ENCODE measurements at places on chromosomes 2 and 18.

DNA sequence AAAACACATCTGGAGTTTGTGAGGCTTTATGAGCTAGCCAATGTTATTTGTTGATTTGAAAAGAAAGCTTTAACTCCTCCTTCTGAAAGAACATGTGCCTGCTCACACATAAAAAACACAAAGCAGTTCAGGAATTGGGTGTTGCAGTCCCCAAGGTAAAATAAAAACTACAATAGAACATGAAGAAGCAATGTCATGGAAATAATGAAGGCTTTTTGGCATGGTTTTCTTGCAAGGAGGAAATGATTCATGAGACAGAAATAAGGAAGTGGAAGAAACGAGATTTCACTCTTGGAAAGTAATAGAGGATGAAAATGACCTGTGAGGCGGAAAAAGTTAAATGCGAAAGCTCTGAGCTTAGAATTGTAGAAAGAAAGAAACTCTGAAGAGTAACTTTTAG, 81.1 kb downstream of the TRIB2 start:
- DNase-seq = no peak

GRCh38 chr2:77391119-77391518, 131.1 kb downstream of the LRRTM4 start:
- no peak for DNase-seq

DNA sequence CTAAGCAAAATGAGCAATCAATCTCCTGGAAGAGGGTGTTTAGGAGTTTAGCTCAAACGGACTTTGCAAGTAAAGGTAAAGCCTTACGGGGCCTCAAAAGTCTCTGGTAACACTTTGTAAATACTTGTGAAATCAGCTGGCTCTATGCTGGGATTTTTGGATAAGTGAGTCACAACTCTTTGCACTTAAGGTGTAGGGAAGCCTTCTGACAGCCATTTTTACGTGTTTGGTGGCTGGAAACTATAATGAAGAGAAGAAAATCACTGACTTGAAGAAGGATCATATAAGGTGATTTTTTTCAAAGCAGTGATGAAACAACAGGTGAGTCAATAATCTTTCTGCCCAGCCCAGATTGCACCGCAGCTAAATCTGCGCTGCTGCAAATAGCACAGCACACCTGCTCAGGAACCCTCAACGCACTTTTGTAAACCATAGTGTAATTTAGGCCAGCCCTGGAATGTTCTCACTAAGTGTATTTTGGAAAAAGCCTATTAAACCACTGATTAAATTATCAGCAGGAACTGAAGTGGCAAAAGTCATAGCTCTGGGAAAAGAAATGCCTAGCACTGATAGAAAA, 218.8 kb downstream of the AGPS start:
- no peak for DNase-seq

- no peak for DNase-seq
Measured at GRCh38 chr2:59239146-59239545, 998.0 kb upstream of the FANCL start.

- DNase-seq = no peak
Measured at GRCh38 chr2:163565192-163565591, 170.6 kb downstream of the FIGN start.

DNA sequence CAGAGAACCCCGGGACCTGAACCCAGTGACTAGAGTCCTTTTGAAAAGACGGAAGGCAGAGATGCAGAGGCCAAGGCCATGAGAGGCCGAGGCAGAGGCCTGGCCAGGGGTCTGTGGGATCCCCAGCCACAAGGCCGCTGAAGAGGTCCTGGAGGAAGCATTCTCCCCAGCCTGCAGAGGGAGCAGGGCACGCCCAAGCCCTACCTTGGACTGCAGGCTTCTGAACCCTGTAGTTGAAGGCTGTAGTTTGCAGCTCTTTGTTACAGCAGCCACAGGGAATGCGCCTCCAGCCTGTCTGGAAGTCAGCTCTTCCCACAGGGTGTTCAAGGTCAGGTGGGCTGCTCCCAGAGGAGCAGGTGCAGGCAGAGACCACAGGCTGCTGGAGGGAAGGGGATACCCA, 22.1 kb upstream of the PXDN start:
- no peak for DNase-seq

DNA sequence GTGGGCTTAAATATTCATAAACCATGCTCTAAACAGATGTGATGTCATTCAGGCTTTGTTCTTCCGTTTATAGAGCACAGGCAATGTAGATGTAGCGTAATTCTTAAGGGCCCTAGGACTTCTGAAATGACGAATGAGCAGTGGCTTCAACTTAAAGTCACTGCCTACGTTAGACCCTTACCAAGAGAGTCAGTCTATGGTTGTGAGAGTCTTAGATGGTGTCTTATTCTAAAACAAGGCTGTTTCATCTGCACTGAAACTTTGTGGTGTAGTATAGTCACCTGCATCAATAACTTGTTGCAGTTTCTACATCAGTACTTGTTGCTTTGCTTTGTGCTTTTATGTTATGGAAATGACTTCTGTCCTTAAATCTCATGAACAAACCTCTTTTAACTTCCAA, 56.0 kb downstream of the PIK3C3 start:
- no peak for DNase-seq

DNA sequence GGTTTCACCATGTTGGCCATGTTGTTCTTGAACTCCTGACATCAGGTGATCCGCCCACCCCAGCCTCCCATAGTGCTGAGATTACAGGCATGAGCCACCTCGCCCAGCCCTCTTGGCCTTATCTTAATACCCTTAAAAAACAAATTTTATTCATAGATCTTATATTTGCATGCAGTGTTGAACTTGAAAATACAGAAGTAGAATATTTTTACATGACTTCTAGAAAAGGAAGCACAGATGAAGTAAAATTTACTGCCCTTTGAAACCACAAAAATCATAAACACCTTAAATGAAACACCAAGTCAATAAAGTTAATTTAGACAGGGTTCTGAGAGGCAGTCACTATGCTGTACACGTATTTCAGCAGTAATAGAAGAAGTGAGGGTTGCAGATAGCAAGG, 145.7 kb downstream of the CERS6 start:
- no peak for DNase-seq

DNA sequence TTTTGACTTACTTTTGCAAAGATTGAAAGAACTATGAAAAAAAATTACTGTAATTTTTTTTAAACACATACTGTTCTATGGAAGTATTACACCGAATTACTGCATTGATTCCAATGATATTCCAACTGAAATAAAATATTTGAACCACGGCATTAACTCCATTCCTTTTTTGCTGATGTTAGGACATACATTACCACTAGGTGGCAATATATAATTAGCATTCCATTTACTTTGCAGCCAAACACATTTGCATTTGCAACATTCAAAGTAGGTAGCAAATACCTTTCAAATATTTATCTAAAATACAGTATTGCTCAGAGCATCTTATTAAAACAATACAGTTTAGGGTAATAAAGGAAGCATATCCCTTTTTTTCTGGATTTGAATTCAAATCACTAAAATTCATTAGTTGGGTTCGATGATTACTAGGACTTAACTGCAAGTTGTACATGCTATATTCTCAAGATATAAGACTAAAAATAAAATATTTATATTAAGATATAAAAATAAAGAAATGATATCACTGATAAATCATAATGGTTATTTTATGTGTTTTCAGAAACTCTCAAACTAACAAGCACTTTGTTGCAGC, 31.3 kb downstream of the LANCL1 start:
- DNase-seq = no peak

- no peak for DNase-seq
Measured at GRCh38 chr2:165348441-165348840, 109.2 kb downstream of the SCN2A start.

GRCh38 chr2:1488181-1488671, 75.0 kb downstream of the TPO start:
- DNase-seq = no peak

GRCh38 chr2:46039543-46040303, 257.5 kb upstream of the EPAS1 start:
- DNase-seq = no peak

- no peak for DNase-seq
Measured at GRCh38 chr18:46055838-46056230, 16.2 kb downstream of the PSTPIP2 start.

DNA sequence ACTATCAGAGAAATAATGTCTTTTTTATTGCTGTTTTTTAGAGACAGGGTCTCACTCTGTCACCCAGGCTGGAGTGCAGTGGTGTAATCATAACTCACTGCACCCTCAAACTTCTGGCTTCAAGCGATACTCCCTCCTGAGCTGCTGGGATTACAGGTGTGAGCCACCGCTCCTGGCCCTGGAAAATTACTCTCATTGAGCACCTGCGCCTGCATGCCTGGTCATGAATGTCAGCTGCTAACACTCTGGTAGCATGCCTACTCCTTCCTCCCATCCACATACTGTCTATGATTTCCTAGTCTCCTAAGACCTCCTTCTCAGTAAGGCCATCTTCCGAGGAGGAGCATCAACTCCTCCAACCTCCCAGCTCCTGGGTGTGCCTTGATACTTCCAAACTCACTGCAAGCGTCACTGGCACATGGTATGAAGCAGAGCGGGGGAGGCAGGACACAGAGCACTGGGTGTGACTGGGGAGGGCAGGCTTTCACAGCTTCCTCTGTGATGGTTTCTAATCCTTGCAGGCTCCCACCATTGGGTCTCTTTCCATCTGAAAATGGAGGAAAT, 1.6 kb upstream of the MAP2 start:
- DNase-seq = no peak

- DNase-seq = no peak
Measured at GRCh38 chr2:120358734-120359465, 13.0 kb downstream of the INHBB start.

GRCh38 chr2:26640331-26640745, 828 bp downstream of the CIB4 start:
- no peak for DNase-seq

DNA sequence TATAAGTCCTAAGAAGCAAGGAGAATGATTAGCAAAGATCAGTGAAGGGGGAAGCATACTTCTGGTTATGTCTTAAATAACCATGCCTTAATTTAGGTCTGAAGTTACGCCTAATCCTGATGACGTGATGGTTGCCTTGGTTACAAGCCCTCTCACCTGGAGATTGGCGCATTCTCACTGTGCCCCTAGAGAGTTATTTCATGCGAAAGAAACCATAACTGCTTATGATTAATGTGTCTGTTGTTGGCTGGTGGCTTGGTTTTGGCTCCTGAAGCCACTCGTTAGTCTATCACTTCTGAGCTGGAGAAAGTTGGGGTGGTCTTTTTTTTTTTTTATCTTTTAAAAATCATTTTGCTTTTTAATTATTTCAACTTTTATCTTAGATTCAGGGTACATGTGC, 47.0 kb downstream of the TNFRSF11A start:
- DNase-seq = no peak

GRCh38 chr2:48711343-48711742, 44.2 kb downstream of the LHCGR start:
- no peak for DNase-seq

GRCh38 chr2:222734703-222735014, 63.2 kb downstream of the MOGAT1 start:
- DNase-seq = no peak

DNA sequence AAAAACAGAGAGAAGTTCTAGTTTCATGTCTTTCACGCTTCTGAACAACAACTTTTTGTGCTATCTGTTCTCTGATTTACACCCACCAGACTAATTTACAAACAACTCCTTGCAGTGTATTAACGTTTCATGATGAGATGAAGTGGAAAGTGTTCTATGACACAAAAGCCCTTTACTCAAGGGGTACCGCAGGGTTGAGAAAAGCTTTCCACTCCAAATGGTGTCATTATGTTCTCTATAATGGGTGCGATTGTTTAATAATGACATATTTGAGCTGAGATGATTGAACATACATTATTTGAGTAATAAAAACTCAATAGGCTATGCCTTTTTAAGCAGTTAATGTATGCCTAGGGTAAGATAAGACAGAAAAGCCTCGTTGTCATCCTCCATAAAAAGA, 76.3 kb downstream of the ACTR3 start:
- DNase-seq = no peak

- DNase-seq = no peak
Measured at GRCh38 chr18:44673256-44673880, 7.3 kb upstream of the SETBP1 start.

DNA sequence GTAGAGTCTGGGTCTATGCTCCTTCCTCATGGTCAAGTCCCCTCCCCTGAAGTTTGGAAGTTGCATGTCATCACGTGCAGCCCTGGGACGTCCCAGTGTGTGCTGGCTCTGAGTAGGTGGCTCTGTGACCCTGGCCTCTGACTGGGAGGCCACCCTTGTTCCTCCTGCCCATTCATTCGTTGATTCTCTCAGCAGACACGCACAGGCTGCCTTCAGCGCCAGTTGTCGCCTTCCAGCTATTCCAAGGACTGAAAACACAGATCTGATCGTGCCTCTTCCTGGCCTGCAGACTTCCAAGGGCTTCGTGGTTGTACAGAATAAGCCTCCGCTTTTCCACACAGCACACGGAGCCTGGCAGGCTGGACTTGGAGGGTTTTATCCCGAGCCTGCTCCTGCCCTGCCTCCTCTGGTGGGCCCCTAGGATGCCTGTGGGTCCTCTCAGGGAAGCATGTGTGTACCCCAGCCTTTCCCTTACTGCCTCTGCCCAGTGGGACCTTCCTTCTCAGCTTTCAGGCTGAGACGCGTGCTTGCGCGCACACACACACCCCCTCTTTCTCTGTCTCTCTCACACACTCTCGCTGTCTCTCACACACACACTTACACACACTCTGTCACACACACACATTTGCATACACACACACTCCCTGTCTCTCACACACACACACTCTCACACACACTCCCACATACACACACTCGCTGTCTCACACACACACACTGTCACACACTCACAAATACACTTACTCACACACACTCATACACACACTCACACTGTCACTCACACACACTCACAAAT, 17.7 kb downstream of the SH3BP4 start:
- DNase-seq = no peak

DNA sequence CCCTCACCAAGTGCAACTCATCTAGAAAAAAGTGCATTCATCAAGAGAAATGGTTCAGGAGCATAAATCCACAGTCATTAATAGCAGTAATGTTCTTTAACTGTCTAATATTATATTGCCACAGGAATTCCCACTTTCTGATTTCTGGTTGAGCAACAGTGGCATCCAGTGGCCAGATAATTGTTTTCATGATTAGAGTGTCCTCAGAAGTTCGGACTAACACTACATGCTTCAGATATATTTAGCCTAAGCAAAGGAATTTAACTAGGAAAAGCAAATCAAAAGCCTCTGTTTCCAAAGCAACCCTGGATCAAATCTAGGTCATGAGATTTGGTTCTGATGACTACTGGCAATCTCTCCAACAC, 9.8 kb upstream of the ERBB4 start:
- no peak for DNase-seq

GRCh38 chr18:46346213-46346612, 242.0 kb downstream of the HAUS1 start:
- no peak for DNase-seq

- no peak for DNase-seq
Measured at GRCh38 chr2:149656996-149657395, 69.4 kb upstream of the MMADHC start.
